ENCODE measurements at places on chromosomes 1 and 21.

DNA sequence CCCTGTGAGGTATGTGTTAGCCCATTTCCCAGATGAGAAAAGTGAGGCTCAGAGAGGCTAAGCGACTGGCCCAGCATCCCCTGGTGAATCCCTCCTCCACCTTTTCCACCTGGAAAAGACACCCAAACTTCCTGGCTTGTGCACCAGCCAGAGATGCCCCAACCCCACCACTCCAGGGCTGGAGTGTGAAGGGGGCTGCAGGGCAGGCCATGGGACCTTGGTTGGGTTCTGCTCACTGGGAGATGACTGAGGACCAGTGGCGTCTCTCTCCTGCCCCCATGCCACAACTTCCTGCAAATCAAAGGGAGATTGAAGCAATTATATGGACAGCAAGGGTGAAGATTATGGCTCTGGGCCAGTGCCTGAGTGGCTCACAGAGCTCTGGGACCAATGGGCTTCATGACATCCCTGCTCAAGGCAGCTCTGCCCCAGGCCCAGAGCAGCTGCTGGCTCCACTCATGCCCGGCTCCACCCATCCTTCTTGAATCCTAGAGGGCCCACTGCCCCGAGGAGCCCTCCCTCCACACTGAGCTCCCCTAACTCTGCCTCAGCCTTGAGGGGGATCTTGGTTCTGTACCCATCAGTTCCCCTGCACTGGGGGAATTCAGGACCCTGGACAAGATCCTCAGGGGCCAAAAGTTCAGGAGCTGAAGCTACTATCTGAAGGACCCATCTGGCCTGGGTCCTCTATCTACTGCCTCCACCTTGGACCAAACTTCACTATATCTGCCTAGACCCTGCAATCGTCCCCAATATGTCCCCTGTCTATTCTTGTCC, 416.9 kb downstream of the PTPRU start:
- DNase-seq: no peak

GRCh38 chr1:88736633-88737248, 52.7 kb downstream of the PKN2 start:
- DNase-seq: peak; percentile 20

GRCh38 chr1:62070384-62071011, 124.2 kb upstream of the L1TD1 start:
- no peak for DNase-seq

DNA sequence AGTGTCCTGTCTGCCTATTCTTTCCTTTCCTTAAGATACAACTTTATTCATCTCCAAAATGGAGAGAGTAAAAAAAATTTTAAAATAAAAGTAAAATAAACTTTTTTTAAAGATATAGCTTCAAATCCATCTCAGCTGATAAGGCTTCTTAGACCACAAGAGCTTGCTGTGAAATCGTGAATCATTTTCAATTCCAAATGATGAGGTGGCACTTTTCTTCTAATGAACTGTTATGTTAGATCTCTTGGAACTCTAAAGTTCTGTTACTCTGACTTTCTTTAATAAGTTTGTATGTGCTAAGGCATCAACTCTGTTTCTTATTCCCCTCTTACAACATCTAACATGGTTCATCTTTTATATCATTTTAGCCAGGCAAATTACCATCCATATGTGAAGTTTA, 4.5 kb downstream of the SH3GLB1 start:
- peak; percentile 48 for DNase-seq

DNA sequence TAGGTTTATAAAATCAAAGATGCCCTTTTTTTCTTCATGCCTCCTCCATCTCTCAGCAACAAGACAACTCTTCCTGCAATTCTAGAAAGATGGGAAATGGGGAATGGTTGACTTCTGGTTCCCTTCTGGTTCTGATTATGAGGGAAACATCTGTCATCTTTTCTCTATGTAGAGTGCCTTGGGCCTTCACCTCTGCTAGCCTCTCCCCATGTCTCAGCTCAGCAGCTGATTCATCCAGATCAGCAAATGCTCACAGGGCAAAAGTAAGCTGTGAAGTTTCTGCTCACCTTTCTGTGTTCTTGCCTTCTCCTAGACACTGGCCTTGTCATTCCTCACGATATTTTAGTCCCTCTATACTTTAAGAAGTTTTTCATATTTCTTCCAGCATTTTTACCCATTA, 17.8 kb upstream of the BECN2 start:
- no peak for DNase-seq

DNA sequence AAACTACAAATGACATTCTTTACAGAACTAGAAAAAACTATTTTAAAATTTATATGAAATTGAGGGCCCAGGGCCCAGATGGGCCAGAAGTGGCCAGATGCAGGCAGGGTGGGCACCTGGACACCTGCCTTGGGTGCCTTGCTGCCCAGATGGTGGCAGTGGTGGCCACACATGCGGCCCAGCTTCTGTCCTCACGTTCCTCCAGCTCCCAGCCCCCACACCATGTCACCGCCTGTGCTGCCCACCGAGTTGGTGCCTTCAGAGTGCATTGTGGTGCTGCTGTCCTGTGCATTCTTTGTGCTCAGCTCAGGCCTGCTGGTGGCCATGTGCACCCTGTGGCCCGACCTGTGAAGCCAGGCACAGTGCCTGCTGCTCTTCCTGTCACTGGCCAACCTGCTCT, 216.8 kb upstream of the CXADR start:
- DNase-seq: no peak

DNA sequence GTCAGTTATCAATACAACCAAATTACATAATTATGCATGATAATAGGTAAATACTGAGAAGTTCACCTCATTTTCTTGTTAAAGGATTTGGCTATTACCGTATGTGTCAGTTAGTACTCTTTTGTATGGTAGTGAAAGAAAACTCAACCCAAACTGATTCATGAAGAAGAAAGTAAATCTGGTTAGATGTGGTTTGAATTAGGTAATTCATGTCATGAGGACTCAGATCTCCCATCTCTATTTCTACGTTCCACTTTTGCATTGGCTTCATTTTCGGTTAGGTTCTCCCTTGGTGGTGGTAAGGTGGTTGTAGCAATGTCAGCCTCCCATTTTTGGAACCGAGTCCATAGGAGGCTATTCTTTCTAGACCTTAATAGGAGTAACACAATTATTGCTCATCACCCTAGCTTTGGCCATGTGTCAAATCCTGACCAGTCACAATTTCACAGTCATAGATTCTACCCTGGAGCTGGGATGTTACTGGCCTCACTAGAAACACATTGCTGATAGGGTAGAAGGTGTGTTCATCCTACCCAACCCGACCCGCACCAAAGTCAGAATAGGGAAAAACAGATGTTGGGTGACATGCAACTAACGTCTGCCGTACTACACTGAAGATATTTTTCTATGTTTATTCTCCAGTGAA, 97.6 kb downstream of the OSBPL9 start:
- no peak for DNase-seq

DNA sequence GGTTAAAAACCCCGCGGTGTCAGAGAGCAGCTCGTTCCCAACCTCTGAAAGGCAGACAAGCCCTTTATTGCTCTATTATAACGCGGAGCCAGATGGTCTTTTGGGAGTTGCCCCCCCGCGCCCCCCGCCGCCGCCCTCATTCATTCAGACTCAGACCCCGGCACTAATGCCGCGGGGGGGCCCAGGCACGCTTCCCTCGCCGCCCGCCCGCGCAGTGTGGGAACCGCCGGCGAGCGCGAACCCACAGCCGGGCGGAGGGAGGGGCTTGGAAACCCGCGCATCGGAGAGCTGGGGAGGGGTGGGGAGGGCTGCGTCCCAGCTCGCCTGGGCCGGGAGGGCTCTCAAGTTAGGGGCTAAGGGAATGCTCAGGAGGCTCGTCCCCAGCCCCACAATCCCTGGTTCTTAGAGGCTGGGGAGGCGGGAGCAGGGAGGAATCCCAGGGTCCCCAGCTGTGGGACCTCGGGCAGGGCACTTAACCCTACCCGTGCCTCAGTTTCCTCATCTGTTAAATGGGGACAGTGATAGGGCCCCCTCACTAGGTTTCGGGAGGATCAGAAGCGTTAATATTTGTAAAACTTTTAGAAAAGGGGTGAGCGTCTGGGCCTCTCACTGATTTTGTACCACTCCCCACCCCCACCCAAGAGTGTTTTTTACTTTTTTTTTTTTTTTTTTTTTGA, 10.9 kb upstream of the HES5 start:
- DNase-seq: no peak

DNA sequence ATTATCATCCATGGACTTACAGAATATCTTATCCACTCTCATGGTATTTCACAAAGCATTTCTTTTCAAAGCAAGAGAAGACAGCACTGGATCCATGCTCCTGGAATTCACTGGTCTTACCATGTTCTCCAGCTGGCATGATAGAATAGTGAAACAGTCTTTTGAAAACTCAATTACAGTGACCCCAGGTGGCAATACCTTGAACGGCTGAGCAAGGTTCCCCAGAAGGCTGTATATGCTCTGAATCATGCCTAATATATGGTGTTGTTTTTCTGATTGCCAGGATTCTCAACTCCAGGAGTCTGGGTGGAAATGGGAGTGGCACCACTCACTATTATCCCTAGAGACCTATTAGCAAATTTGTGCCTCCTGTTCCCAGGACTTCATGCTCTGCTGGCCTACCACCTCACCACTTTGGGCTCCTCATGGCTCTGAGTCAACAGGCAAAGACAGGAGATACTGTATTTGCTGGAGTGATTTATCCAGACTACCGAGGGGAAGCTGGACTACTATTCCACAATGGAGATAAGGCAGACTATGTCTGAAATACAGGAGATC, 87.6 kb downstream of the CATSPERE start:
- no peak for DNase-seq

DNA sequence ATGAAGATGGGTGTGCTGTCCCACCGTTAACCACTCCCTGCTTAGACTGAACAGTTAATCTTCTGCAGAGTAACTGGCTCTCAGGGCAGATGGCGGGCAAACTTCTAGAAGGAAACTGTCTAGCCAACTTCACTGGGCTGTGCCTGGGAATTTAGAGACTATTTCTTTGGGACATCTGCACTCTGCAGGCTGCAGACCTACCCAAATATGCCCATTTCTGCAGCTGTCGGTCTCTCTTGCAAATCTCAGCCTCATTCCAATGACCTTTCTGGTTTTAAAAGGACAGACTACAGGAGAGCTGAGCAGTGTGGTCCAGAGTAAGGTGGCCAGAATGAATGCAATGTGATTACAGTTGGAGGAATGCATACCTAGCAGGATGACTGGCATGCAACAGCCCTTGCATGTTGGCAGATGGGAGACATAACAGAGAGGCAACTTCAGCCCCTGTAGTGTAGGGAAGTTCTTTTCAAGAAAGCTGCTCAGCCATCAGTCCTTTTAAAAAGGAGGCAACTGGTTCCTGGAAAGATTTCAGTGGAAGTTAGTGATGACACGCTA, 26.3 kb upstream of the IL20 start:
- no peak for DNase-seq

- DNase-seq: no peak
Measured at GRCh38 chr21:28311411-28312190, 681.1 kb downstream of the LTN1 start.

- no peak for DNase-seq
Measured at GRCh38 chr1:69833536-69833935, 265.8 kb downstream of the LRRC7 start.

DNA sequence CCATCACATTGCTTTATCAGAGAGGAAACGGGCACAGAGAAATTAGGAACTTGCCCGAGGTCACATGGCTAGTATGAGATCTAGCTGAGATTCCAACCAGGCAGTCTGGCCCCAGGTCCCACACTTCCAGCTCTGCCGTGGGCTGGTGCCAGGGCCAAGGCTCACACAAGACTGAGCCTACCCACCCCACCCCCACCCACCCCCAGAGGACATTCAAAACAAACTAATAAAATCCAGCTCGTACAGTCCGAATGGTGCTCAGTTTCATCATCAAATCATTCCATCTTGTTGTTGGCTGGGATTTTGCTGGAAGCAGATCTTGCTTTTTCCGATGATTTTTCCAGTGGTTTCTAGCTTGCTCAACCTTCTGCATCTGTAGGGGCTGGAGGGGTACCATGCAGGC, 27.9 kb downstream of the MATN1 start:
- no peak for DNase-seq

- DNase-seq: no peak
Measured at GRCh38 chr1:46285730-46286477, 17.5 kb downstream of the LRRC41 start.

GRCh38 chr1:180156201-180156600, 1.5 kb downstream of the QSOX1 start:
- no peak for DNase-seq

DNA sequence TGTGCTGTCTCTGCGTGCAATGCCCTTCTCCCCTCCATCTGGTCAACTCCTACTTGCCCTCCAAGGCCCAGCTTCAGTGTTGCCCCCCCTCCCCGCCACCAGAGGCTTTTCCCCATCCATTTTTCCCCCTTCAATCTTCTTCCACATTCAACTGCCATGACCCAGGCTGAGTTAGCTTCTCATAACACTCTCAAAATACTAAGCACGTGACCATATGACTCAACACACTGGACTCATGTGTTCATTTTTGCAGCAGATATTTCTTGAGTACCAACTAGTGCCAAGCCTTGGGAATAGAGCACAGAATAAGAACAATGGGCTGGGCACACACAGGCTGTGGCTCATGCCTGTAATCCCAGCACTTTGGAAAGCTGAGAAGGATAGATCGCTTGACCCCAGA, 132.1 kb downstream of the IGSF21 start:
- DNase-seq: no peak

- DNase-seq: no peak
Measured at GRCh38 chr21:39610703-39611102, 2.0 kb upstream of the B3GALT5 start.

GRCh38 chr1:61825393-61825792, 83.1 kb downstream of the PATJ start:
- DNase-seq: no peak

DNA sequence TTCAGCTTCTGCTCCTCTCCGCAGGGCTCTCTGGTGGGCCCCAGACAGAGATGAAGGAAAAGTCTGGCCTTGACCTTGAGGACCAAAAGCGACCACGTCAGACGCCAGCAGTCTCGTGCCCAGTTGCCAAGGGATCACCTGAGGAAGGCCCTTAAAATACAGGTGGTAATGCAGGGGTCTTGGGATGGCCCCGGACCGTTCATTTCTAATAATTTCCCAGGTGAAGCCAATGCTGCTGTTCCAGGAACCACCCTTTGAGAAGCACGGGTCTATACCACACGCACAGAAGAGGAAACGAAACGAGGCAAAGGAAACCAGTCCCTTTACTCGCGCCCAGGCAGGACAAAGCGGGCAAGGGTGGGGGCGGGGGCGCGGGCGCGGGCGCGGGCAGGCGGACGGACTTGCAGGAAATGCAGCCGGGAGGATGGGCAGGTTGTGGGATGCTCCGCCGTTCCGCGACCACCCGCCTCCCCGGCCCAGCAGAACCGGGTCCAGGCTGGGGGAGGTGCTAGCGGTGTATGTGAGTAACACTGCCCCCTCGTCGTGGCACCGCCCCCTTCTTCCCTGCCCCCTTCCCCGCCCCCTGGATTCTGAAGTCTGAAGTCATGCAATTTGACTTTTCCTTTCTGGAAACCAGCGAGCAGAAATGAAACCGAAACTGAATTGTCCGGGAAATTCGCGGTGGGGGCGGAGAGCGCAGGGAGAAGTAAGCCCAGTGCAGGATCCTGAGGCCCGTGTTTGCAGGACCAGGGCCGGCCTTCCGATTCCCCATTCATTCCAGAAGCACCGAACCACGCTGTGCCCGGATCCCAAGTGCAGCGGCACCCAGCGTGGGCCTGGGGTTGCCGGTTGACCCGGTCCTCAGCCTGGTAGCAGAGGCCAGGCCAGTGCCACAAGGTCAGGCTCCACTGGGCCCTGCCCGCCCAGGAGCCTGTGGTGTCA, 5.8 kb upstream of the MX1 start:
- DNase-seq: peak; percentile 52

- no peak for DNase-seq
Measured at GRCh38 chr1:243236604-243237252, 18.4 kb downstream of the CEP170 start.

- no peak for DNase-seq
Measured at GRCh38 chr1:4602462-4603294, 51.7 kb upstream of the AJAP1 start.

Data from CD4-positive, alpha-beta T cell treated with Interleukin-2 at 100 ng/mL for 4 hours (primary cell).